ENCODE measurements at places on chromosomes 6 and 20.

DNA sequence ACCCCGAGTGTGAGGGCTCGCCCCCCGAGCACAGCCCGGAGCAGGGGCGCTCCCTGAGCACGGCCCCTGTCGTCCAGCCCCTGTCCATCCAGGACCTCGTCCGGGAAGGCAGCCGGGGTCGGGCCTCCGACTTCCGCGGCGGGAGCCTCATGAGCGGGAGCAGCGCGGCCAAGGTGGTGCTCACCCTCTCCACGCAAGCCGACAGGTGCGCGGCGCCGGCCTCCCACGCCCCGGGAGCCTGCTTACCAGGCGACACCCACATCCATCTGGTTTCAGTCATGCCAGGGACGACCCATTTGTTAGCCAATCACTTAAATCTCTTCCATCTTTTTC lies 73.5 kb upstream of the PBOV1 start:
- no peak for DNase-seq

DNA sequence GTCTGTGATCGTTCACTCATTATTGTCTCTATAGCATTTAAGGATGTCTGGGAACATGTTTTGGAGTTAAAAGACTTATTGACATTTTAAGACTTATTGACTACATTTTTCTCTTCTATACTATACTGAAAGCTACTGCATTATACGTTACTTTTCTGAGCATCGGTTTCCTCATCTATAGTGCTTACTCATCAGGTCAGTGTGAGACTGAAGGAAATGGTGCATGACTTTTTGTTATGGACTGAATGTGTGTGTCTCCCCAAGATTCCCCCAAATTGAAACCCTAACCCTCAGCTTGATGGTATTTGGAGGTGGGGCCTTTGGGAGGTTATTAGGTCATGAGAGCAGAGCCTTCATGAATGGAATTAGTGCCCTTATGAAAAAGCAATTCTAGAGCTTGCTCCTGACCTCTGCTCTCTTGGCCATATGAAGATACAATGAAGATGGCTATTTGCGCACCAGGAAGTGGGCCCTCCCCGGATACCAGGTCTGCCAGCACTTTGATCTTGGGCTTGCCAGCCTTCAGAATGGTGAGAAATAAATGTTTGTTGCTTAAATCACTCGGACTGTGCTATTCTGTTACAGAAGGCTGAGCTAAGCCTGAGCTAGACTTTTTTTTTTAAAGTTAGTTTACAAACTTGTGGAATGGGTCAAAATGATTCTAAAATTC lies 243.7 kb upstream of the RREB1 start:
- no peak for DNase-seq

- DNase-seq: no peak
Measured at GRCh38 chr20:39248171-39248861, 286.2 kb downstream of the DHX35 start.

DNA sequence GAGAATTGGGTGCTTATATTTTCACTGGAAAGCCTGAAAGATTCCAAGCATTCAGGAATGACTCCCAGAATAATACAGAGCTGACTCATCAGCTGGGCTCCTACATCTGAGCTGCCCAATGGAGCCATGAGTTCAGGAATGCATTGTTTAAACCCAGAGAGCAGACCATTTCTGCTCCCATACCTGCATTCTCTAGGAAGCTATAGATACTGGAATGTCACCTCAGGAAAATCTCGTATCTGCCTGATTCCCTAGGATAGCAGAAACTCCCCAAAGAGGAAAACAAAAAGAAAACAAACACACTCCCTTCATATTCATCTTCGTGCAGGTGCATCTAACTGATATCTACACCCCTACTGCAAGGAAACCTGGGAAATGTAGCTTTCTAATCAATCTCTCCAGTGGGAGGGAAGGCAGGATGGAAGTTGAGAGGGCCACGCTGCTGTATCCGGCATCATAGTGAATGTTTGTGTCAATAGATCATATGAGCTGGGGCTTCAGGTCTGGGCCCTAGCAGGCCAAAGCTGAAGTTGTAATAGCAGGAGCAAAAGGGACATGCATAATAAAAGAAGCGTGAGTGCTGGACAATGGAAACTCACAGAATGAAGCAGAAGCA lies 8.2 kb upstream of the SLC2A12 start:
- no peak for DNase-seq
